M059J (cell line): ENCODE measurements at places on chromosomes 12 and 14.

GRCh38 chr12:98618952-98619351 lies 25.5 kb downstream of the SLC25A3 start:
- DNase-seq = no peak

DNA sequence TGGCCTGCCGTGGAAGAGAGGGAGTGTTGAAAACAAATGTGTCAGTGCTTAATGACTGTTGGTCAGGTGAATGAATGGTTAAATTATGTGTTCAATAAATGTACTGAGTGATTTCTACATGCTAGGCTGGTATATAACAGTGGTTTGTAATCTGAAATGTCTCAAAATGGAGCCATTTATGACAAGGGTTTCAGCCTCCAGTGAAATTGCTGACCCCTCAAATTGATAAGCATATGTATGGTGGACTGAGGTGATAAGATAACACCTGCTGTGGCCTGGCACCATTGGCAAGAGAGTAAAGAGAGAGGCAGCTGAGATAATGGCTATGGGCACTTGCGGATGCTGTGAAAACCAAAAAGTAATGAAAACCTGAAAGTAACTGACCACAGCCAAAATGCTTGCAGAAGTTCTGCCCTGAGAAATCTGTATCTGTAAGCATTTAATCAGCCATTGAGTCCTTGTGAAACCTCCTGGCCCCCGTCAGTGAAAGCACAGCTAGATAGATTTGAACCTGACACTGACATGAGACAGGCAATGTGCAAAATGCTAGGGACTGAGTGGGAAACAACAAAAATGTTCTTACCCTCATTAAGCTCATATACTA lies 1.4 kb upstream of the BCAT1 start:
- no peak for DNase-seq

DNA sequence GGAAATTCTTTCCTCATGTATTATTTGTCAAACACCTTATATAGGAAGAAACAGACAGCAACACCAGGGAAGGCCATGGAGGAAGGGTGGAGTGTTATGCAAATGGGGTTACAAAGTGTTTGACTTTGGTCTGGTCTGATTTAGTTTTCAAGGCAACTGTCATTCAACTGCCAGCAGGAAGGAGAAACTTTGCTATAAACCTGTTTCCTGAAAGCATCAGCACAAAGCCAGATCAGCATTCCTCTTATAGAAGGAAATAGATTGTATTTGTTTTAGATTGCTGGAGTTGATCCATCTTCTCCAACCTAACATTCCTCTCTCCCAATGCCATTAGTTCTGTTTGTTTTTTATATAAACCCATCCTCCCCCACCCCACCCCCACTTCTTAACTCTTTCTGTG lies 65.7 kb downstream of the STAB2 start:
- no peak for DNase-seq

DNA sequence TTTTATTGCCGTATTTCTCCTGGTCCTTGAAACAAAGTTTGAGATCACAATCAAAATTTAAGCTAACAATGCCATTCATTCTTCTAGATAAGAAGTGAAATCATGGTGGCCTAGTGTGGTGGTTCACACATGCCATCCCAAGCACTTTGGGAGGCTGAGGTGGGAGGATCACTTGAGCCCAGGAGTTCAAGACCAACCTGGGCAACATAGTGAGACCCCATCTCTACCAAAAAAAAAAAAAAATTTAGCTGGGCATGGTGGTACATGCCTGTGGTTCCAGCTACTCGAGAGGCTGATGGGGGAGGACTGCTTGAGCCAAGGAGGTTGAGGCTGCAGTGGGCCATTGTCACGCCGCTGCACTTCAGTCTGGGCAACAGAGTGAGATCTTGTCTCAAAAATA lies 24.2 kb downstream of the GDF11 start:
- DNase-seq = no peak

GRCh38 chr14:94974422-94974821 lies 182.9 kb downstream of the DICER1 start:
- DNase-seq = no peak

DNA sequence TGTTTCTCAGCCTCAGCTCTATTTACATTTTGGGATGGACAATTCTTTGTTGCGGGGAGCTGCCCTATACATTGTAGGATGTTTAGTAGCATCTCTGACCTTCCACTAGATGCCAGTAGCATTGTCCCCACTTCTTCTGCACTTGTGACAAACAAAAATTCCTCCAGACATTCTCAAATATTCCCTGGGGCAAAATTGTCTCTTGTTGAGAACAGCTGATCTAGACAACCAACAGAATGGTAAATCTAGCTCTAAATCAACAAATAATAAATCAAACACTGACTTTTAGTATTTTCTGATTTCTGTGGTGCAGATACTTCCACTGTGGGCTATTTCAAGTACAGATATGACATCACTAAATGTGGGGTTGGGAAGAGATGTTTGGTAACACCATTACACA lies 60.7 kb downstream of the MSRB3 start:
- peak; percentile 76 for DNase-seq

DNA sequence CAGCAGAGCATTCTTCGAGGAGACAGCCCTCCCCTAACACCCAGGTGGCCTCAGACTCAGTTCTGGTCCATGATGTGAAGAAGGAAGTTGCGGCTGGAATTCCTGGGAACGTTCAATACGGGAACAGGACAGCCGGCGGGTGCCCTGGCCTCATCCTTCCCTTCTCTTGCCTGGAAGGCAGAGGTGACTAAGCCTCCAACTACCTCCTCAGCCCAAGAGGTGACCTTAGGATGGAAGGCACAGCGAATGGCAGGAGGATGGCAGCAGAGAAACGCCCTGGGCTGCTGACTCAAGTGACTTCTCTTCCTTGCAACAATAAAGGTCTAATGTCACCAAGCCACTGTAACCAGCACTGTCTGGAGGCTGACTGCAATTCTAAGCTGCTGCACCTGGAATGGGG lies 36.1 kb downstream of the DHX37 start:
- peak; percentile 84 for DNase-seq

- DNase-seq = no peak
These were observed 103.4 kb upstream of the RBM19 start for GRCh38 chr12:114069507-114069906.

DNA sequence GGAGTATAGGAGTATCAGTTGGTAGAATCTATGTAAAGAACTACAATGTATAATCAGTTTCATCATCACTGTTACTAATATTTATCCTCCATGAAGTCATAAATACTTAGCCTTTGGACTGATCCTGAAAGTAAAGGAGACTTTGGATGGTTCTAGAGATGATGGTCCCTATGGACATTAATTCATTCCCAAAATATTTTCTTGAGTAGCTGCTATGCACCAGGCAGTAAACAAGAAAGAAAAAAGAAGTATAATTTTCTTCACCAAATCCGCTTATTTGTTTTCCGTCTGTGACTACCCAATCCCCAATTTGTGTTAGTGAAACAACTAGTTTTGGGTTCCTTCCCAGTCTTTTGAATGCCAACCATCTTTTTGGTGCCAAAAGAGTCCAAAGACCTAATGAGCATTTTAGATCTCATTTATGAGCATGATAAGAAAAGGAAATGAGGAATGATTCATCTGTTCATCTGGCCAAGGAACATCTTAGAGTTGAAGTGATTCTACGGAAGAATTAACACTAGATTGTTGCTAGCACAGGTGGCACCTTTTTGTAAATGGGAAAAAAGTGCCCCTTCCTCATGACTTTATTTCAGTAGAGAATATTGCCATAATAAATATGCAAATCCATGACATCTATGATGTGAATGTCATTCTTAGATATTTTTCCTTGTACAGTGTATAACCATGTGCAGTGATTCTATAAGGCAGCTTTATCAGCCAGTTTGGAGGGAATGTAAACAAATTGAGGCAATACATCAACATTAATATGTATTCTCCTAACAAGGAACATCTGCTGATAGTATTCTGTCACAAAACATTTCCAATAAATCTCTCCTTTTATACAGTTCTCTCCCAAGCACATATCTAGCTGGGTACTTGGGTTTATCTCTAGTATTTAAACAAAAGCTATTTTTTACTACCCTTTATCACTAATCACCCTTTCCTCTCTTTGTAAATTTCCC lies 85.1 kb upstream of the CCDC91 start:
- peak; percentile 64 for DNase-seq

- peak; percentile 63 for DNase-seq
These were observed 259.5 kb upstream of the E2F7 start for GRCh38 chr12:77324763-77325468.

- DNase-seq = peak; percentile 82
These were observed 1.3 kb upstream of the TEDC1 start for GRCh38 chr14:105489542-105490266.

GRCh38 chr12:7137908-7138307 lies 7.7 kb downstream of the CLSTN3 start:
- DNase-seq = no peak

DNA sequence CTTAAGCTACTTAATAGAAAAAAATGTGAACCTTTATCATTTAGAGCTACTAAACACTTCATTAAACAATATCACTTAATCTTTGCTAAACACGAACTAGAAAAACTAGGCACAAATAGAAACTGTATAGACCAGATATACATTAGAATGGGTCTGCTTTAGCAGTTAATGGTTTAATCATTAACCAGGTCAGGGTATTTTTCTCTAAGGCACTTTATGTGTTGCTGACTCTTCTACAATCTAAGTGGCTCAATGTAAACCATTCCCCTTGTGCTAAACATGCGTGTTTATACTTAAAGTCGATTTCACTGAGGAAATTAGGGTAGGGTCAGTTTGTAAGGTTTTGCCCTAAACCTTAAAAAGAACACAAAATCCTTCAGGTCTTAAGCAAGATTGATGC lies 29.7 kb downstream of the TMCC3 start:
- DNase-seq = no peak

DNA sequence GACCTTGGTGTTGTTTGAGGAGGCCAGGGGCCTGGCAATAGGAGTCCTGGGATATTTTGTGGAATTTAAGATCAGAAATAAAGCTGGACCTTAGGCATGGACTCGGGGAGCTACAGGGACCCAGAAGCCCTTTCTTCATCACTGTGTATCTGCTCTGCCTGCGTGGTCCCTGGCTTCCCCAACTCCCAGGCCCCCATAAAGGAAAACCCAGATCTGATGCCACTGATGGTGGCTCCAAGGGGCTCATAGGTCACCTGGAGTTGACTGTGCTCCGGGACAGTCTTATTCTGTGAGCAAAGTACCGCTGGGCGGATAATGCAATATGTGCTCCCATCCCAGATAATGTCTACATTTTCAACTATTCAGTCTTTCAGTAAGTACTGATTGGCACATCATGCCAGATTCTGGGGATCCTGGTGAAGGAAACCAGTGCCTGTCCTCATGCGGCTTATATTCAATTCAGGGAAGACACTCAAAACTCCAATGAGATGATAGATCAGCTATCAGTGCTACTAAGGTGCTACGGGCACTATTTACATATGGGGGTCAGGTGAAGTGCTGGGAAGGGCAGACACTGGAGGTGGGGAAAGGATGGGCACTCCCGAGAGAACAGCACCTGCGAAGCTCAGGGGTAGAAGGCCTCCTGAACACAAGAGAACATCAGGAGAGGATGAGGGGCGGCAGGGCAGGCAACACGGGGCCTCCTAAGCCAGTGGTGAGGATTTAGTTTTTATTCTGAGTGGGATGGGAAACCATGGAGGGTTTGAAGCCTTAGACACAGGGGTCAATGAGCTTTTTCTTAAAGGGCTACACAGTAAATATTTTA lies 5.5 kb upstream of the SELPLG start:
- DNase-seq = no peak

DNA sequence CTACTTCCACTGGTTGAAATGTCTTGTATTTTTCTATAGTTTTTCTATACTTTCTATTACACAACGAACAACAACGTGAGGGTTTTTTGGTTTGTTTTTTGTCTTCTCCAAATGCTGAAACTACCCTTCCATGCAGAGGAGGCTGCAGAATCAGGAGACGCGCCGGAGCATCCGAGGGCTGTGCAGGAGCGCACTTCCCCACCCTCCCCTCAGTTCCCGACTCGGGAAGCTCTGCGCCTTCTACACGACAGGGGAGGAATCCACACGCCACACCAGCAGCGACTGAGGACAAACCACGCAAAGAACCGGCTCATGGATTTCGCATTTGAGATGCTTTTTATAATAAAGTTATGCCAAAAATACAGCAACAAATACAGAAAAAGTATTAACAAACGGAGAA lies 30.9 kb downstream of the SLC15A4 start:
- DNase-seq = no peak

- no peak for DNase-seq
These were observed 35.6 kb downstream of the GNS start for GRCh38 chr12:64723630-64724029.

DNA sequence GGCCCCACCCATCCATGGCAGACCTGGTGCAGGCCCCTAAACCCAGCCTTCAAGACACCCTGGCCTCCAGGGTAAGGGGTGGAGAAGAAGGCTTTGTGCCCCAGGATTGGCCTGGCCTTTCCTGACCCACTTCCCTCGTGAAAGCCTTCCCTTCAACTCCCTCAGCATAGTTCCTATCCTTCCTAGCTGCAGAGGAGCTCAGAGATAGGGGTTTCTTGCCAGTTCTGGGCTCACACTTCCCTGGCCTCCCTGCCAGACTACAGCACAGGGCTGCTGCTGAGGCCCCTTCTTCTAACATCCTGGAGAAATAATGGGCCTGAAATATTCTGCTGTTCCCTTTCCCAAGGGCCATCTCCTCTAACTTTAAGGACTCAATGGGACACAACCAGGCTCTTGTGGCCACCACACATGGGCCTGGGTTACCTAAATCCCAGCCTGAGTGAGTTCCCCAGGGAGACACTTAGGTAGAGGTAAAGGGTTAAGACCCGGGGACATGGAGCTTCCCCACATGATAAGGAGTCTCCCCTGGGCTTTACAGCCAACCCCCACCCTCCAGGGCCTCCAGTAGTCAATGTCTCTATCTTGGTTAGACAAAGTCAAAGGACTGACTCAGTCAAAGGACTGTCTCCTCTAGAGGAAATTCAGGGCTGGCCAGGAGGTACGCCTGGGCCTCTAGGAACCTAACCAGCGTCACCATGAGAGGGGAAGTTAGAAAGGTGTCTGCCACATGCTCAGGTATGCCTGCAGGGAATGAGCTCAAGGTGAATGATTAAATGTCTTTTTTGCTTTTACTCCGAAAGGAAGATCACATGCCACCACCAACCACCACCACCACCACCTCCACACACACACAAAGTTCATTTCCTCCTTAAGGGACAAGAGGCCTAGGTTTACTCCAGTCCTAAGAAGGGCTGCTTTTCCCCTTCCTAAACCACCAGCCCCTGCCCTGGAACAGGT lies 7.1 kb downstream of the ZFP36L1 start:
- peak; percentile 70 for DNase-seq

- DNase-seq = no peak
These were observed 7.0 kb downstream of the CISTR start for GRCh38 chr12:53744751-53745150.

DNA sequence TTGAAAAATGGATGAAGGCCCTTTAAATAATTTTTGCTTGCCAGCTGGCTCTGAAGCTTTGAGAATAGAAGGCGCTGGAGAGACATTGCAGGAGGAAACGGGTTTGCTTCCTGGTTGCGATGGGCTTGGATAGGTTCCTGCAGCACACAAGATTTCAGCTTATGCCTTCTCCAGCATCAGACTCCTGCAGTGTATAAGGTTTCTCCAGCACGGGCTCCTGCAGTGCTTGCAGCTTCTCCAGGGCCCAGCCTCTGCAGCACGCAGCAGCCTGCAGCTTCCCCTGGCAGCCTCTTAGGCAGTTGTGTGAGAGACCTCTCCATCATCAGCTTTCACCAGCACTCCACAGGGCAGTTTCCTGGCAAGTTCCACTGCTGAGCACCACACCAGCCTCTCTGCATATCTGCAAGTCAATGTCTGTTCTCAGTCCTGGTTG lies 78.7 kb upstream of the ZDHHC17 start:
- DNase-seq = peak; percentile 47

- no peak for DNase-seq
These were observed 10.0 kb downstream of the BHLHE41 start for GRCh38 chr12:26114720-26115401.
